GM12892 (cell line): ENCODE measurements at places on chromosomes 11 and 22.

DNA sequence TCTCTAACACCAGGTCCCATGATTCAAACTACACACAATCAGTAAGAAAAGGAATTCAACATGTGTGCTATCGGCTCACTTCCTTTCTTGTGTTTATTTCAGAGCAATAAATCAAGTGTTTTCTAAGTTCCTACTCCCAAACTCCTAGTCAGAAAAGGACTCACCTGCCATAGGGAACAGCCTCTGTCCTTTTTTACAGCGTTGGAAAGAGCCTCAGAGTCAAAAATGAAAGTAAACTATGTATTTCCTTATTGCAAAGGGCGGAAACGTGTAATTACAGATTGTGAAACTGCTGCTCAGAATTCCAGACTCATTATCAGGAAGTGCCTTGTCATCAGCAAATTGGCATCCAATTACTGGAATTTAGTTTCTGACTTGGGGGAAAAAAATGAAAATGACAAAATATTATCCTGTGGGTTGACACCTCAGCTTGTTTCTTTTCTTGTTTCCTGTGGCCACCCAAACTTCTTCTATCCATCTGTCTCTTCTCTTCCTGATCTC lies at the start of gene CASP4:
TSS of gene CASP4 (minus strand) at position 220 of the 501 bp plus-strand sequence. CDS start at position 171, 49 bp downstream.
- no peak for DNase-seq

DNA sequence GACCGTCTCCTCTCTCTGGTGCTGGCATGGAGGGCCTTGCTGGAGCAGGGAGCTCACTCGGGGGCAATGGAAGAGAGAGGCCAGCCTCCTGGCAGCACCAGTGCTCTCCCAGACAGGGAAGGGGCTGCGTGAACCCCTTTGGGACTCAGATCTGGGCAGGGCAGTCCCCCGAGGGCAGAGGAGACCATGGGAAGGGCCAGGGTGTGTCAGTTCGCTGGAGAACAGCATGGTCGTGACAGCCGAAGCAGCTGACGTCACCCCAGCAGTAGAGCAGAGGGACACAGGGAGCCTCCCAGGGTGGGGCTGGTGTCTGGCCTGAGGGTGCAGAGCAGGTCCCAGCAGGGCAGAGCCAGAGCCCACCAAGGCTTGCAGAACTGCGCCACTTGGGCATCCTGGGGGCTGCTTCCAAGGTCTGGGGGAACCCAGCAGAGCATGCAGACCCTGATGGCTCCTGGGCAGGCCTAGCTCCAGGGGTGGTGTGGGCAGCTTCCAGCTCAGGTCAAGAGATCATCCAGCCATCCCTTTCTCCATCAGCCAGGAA lies 71.0 kb upstream of the KCNQ1OT1 start:
- no peak for DNase-seq

- DNase-seq: no peak
These were observed 154.1 kb downstream of the TRIM29 start for GRCh38 chr11:119983816-119984215.

GRCh38 chr11:46991391-46991790 lies 54.8 kb downstream of the CSTPP1 start:
- DNase-seq: no peak

DNA sequence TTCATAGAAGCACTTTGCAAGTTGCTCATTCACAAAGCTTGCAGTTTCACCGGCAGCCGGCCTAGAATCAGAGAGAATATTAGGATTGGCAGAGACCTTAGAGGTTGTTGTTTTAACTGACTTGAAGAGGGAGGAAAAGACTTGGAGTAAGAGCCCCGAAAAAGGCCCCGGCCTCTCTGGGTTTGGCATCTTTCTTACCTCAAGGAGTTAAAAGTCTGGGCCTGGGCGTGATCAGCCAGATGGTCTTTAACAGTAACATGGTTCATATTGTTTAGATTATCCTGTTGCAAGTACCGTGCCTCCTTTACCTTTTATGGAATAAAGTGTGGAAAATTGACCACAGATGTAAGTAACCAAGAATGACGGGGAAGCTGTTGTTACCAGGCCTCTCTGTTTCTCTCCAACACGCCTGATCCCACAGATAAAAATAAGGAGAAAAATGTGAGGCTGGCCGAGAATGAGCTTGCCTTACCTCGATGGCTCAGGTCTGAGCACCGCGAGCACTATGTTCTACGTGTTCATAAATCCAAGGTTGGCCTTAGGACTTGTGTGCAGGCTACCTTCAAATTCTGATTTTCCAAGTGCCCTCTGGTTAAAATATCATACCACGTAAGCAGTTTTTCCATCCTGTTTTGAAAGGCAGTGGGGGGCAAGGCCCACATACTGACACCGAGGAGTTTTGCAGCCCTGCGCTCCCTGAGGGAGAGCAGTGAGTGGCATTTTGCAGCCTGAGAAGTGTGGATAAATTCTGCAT lies 56.4 kb downstream of the PARVA start:
- DNase-seq: no peak

- peak; percentile 91 for DNase-seq
These were observed at the start of gene C22orf39 for GRCh38 chr22:19447330-19448075. C22orf39 (minus strand) TSS chr22:19447711; CDS start chr22:19447688, 23 bp downstream.

DNA sequence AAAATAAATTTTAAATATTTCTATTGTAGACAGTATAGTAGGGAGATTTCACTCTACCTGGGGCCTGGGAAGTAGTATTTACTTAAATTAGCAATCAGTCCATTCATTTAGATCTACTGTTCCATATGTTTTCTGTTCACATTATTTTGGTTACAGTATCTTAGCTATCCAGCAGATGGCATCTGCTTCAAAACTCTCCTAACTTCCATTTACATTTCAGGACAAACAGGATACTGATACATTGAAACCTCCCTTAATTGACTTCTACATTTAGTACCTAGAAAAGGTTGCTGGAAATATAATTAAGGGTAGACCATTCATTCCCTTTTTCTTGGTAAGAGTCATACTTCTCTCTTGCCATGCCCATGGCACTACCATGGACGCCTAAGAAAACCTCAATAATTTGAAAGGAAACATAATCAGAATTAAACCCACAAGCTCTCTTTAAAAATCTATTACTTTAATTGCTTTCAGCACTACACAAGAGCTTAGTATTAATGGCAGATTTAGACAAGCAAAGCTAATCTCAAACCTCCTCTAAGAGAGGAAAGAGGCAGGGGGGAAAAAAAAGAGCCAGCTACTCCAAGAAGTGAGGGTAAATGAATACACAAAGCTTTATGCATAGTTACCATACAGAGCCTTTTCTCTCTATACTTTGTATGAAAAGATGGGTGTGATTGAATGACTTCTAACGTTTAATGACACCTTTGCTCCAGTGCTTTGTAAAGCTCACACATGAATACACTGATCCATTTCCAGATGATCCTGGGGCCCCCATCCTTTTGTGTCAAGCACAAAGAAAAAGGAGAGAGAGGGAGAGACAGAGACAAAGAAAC lies 131.2 kb upstream of the MTMR2 start:
- DNase-seq: no peak

DNA sequence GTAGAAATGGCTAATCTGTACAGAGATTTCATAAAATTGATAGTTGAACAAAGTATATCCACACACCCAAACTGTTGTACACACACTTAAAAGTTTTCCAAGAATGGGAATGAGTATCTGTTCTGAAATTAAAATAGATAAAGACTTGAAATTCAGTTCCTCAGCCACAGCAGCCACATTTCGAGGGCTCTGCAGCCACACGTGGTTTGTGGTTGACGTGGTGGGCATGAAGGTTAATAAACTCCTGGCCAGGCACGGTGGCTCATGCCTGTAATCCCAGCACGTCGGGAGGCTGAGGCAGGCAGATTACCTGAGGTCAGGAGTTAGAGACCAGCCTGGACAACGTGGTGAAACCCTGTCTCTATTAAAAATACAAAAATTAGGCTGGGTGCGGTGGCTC lies 24.0 kb downstream of the TPST2 start:
- no peak for DNase-seq

- no peak for DNase-seq
These were observed 8.2 kb upstream of the TBC1D22A start for GRCh38 chr22:46754110-46754799.

DNA sequence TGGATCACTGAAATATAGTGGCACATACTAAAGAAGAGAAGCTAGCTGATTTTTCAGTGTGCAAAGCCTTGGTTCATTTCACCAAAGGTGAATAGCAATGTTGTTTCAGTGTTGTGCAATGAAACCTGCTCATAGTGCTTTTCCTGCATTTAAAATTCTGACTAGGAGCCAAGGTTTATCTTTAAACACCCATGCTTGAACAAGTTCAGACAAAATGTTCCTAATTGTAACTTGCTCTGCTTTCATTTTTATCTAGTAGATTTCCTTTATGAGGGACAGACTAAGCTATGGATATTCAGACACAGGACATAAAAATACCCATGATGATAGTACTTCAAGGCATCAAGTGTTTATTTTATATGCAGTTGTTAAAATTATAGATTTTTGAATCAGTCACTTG lies 47.7 kb downstream of the BBOX1 start:
- no peak for DNase-seq

DNA sequence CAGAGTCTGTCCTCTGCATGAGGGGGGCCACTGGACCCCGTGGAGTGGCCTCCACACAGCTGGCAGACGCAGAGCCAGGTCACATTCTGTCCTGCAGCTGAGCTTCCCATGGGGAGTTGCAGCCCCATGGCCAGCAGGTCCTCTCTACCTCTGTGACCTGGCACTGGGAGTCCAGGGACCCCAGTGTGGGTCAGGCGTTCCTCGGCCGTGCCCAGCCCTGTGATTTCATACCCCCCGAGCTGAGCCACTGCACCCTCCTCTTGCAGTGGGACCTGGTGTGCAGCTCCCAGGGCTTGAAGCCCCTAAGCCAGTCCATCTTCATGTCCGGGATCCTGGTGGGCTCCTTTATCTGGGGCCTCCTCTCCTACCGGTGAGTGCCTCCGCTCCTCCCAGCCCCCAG lies 32.2 kb upstream of the SLC22A12 start:
- DNase-seq: no peak

DNA sequence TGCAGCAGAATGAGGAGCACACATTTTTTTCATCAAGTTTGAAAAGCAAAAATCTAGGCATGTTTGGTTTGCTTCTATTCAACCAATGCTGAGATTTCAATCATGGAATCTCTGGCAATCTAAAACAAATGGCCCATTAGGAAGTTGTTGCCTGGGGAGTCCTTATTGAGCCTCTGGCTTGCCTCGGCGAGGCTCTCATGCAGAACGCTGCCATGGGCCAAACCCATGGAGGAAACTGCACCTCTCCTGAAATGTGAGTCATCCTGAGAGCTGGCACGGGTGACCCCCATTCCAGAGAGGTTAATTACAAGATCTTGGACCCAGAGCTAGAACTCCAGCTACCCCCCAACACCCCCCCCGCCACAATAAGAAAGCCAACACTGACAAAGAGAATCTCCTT lies 80.7 kb downstream of the MN1 start:
- DNase-seq: no peak

GRCh38 chr11:116145187-116145865 lies 627.5 kb downstream of the BUD13 start:
- no peak for DNase-seq

DNA sequence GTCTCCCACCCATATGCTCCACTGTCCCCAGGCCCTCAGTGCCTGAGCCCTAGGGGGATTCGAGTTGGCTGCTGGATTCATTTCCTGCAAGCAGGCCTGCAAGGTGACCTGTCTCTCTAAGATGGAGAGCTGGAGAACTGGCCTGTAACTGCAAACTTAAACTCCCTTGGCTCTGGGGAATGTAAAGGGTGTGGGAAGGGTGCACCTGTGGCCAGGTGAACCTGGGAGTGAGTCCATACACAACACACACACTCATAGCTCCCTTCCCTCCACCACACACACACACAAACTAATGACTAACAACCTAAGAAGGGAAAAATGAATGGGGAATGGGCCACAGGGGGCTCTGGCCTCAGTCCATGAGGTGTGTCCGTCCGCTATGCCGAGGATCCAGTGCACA lies 14.5 kb downstream of the SMTNL1 start:
- no peak for DNase-seq
